ENCODE measurements at places on chromosomes 2 and 18.

DNA sequence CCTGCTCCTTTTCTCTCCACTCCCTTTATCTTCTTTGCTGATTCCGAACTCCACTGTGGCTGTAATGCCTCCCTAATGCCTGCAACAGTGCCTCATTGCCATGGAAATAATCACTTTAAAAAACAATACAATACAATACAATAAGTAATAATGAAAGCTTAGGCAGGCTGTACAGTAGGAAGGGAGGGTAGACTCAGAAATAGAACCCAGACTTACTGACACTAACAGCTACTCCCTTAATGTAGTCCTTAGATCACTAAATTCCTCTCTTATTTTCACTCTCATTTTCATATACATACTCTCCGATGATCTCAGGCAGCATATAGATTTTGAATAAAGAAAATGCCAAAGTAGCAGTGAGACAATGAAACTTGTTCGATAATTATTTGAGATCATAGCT, 70.2 kb downstream of the DLGAP1 start:
- DNase-seq: no peak

GRCh38 chr2:227507963-227508362, 36.0 kb downstream of the AGFG1 start:
- DNase-seq: no peak

- DNase-seq: no peak
Observed at GRCh38 chr18:24976502-24976901, 375.5 kb downstream of the ZNF521 start.

GRCh38 chr2:192155511-192156118, 39.1 kb downstream of the TMEFF2 start:
- no peak for DNase-seq

GRCh38 chr2:26679867-26680266, 12.7 kb upstream of the KCNK3 start:
- no peak for DNase-seq

DNA sequence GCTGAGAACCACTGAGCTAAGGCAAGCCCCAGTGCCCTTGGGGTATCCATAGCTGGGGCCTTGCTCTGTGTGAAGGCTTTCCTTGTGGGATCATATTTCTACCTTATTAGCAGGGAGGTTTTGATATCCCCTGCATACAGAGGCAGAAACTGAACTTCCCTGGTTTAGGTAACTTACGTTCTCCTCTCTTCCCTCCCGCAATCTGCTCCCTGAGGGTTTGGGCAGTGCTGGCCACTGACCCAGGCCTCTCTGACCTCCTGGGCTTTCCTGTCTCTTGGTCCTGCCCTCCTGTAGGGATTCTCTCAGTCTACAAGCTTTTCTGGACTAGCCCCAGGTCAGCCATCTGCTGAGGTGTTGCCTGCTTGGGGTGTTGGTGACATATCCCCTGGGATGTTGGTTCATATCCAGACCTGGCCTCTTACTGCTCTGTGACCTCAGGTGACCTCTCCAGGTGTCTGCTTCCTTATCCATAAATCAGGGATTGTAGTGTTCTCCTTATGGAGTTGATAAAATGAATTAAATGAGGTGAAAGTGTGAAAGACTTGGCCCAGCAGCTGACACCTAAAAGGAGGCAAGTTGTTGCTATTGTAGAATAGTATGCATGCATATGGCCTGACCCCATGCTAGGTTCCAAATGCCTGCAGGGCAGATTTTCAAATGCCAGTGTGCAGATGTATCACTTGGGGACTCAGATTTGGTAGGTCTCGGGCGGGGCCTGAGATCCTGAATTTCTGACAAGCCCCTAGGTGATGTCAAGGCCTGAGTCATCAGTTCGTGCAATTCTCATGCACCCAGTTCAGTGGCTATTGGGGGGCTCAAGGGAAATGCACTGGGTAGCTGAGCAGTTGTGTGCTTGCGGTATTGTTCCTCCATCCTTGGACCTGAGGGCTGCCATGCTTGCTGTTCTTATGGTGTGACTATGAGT, 106.6 kb downstream of the FHOD3 start:
- DNase-seq: no peak

DNA sequence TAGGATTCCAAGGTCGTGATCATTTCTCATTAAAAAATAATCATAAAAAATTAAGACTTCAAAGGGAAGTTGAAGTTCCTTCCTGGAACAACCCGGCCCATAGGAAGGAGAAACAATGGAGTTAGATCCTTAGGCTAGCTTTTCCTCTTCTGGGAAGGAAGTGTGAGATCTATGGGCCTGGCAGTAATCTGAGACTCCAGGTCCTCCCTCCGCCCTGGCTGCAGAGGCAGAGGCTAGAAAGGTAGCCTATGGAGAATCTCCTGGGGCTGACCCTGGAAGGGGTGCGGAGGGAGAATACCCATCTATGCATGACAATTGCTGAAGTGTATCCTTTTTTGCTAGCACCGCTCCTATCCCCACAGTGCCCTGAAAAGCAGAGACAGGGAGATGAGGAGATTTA, 37.9 kb downstream of the TRIB2 start:
- DNase-seq: no peak

GRCh38 chr2:181682795-181683517, 2.6 kb upstream of the NEUROD1 start:
- DNase-seq: no peak

DNA sequence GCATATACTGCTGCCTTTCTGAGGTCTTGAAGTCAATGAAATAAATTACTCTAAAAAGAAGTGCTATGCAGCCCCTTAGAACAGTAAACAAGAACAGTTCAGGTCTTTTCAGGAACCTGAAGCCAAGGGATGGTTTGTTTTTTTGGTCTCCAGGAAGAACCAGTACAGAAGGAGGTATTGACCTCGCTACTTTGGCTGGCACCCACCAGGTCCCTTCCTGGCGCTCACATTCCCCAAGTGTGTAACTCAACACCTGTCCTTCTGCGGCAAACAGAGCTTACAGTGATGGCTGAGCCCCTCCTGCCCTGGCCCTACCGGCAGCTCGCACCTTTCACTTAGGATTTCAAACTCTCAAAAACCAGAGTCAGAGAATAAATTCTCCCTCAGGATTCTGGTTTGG, 51.9 kb downstream of the SETBP1 start:
- DNase-seq: no peak

- DNase-seq: peak; percentile 17
Observed at GRCh38 chr2:156322051-156322685, 10.4 kb downstream of the NR4A2 start.

- DNase-seq: no peak
Observed at GRCh38 chr2:107743274-107743673, 83.4 kb upstream of the RGPD4 start.

GRCh38 chr2:39667104-39667885, 1.6 kb downstream of the TMEM178A start:
- DNase-seq: no peak

DNA sequence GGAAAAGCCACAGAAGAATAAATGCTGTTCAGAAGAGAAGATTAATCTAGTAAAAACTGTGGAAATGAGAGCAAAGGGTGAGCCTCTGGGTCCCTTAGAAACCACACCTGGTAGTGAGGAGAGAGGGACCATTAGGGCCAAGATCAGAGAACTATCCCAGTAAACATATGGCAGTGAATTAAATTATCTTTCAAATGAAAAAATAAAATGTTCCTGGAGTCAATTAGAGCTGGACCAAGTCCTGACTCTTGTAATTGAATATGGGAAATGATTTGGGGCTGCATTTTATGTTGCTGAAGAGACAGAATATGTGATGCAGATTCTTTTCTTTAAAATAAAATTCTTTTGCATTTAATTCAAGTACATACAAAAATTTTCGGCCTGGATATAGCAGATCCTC, 62.2 kb upstream of the PAX3 start:
- DNase-seq: no peak

DNA sequence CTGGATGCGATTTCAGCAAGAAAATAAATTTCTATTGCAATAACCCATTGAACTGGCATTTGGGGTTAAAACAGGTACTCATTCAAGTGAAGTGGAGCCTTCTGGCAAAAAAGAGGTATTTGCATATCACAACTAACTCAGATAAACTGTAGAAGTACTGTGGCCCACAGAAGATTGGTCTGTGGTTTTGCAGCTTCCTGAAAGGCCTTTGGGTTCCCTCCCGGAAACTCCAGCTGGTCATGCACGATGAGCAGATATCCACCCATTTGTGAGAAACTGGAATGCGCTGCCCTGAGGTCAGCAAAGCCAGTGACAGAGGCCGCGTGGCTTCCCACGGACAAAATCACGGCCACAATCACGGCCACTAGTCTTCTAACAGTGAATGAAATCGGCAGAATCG, 106.3 kb downstream of the EPHA4 start:
- no peak for DNase-seq

- DNase-seq: no peak
Observed at GRCh38 chr2:236768393-236769140, 198.9 kb downstream of the ACKR3 start.

Data from activated CD8-positive, alpha-beta memory T cell treated with anti-CD3 and anti-CD28 coated beads, Interleukin-2, amount 50 U/mL, for 4 hours (primary cell).